Activated CD4-positive, alpha-beta T cell treated with anti-CD3 and anti-CD28 coated beads, Interleukin-2, amount 50 U/mL, for 48 hours (primary cell): ENCODE measurements at places on chromosomes 1 and 21.

GRCh38 chr1:7549277-7550161 lies 221.6 kb upstream of the VAMP3 start:
- DNase-seq: peak; percentile 71

DNA sequence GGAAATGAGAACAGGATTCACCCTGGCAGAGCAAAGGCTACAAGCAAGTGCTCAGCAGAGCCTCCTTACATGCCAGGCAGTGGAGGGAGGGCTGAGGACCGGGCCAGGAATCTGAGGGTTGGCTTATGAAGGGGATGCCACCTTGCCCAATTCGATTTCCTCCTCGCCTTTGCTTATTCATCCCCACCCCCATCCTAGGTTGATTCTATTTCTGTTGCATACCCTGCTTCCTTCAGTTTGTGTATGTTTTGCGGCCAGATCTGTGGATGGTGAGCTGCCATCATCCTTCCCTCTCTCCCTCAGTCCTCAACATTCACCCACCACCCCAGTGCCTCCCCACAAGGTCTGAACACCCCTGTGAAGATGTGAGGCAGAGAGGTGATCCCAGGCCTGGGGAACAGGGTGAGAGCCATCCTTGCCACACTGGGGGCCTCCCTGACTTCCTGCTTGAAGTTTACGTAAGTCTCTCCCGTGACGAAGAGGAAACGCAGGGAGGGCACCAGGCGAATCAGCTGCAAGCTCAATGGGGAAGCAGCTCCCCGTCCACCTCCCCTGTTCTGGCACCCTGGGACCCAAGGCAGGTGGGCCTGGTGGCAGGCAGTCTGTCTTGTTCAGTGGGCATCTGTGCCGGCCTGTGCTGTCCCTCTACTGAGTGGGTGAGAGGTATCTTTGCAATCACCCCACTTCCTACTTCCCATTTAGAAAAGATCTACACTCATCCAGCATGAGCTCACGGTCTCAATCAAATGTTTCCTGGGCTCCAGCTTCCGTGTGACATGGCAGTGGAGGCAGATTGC lies 50.6 kb upstream of the CNTN2 start:
- no peak for DNase-seq

DNA sequence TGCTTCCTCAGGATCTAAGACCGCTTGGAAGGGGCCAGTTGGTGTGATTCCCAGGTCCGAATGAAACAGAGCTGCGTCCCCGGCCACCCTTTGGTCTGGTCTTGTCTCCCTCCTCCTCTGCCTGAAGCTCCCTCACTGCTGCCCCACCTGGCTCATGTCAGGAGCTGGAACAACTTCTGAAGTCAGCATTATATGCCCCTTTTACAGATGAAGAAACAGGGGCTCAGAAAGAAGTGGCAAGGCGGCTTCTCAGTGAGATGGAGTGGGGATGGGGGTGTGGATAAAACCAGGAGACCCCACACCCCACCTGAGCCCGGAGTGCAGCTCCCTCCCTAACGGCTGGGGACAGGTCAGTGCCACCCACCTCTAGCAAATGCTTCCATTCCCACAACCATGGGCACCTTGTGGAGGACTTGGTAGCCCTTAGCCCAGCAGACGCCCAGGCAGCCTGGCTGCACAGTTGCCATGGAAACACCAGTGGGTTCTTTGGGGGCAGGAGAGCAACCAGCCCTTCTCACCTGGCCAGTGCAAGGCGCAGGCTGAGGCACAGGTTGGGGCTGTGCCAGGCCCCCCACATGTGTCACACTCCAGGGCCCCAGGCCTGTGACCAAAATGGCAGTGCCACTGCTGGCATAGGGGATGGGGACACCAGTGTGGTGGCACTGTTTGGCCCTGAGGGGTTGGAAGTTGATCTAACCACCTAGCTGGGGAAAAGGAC lies 31.9 kb upstream of the ECE1 start:
- DNase-seq: no peak

- DNase-seq: no peak
These were observed 2.1 kb upstream of the SSX2IP start for GRCh38 chr1:84692391-84692790.
